Activated effector memory CD4-positive, alpha-beta T cell treated with anti-CD3 and anti-CD28 coated beads, Interleukin-2, amount 50 U/mL, for 16 hours (primary cell): ENCODE measurements at places on chromosomes 4 and X.

DNA sequence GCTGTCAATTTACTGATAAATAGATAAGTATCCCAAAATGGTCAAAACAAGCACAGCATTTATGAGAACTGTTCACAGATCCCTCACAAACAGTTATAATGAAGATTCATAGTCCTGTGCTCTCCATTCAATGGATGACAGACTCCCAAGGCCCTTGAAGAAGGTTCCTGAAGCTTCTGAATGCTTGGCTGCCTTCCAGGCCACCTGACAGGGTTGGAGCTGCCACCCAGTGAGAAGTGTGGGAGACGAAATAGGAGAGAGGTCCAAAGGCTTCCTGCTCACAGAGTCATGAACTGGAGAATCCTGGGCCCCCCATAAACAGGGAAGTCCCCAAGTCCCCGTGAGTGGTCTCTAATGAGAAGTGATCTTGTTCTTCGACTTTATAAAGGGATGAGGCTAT lies 26.0 kb upstream of the ANXA3 start:
- DNase-seq, result no peak

- no peak for DNase-seq
Observed at GRCh38 chr4:101345271-101345595, 2.1 kb downstream of the PPP3CA start.

DNA sequence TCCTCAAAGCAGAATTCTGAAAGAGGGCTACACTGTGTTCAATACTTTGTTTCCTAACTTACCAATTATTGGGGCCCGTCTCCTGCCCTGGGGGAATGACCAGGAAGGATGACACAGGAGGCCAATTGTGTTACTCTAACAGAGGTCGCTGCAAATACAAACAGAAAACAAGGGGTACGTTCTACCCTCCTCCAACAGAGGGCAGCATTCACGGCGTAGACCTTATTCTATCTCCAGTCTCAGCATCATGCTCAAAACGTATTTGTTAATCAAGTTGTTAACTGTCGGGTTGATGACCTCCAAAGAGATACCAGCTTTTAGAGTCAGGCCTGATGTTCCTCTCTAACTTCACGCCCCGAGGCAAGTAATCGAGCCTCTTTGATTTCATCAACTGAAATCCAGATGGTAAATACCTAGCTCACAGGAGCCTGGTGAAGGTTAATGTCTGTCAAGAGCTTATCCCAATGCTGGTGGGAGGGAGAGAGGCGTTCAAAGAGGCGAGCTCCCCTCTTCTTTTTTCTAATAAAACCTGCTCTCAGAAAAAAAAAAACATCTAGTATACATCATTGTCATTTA lies 181.0 kb upstream of the KCNIP4 start:
- DNase-seq, result no peak

DNA sequence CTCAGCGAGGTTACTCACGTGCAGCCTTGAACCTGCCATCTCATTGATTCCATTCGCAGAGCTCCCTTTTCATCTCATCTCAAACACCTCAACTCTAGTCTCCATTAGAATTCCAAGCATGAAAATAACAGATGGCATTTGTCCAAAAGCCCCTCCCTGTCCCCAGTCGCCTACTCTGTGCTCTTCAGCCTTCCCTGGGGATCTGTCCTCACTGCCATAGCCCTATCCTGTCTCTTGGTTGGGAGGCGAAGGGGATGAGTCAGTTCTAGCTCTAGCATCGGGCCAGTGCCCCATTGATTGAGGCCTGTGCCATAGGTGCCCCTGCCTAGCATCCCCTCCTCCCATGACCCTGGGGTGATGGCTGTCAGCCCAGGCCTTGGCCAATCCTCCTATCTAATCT lies 134.0 kb upstream of the PJA1 start:
- no peak for DNase-seq

GRCh38 chr4:138671606-138672084 lies 343.9 kb upstream of the NOCT start:
- no peak for DNase-seq

DNA sequence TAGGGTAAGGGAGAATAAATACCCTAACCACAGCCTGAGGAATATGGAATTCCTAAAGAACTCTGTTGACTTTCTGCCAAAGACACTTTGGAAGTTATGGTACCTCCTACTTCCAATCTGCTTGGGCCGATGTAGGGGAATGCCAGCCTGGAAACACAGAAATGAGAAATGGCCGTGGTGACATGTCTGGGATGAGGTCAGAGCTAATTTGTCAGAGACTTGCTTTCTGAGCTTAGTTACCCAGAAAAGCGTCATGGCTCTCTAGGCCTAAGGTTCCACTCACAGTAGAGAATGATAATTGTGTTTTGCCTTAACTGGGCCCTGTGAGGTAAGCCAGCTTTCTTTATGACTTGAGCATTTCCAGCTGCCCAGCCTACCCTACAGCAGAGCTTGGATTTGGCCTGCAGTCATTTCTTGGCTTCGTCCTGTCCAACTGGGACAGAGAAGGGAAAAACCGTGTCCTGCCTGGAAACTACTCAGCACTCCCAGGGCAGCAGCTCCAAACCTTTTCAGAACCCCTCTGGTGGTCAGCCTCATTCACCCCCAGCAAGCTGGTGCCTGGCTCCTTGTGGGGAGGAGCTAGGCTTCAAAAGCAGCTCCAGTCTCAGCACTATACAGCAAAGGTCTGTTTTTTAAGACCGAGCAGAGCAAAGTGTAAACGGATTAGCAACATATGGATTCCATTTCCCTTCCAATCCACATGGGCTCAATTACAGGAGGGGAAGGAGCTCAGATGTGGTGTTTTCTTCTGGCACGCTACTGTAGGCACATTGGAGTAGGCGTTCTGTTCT lies 92.3 kb downstream of the RLIM start:
- no peak for DNase-seq

GRCh38 chrX:19545651-19546050 lies 30.3 kb upstream of the MAP3K15 start:
- no peak for DNase-seq

- DNase-seq, result no peak
Observed at GRCh38 chr4:178448372-178449035, 1006.3 kb upstream of the AGA start.

DNA sequence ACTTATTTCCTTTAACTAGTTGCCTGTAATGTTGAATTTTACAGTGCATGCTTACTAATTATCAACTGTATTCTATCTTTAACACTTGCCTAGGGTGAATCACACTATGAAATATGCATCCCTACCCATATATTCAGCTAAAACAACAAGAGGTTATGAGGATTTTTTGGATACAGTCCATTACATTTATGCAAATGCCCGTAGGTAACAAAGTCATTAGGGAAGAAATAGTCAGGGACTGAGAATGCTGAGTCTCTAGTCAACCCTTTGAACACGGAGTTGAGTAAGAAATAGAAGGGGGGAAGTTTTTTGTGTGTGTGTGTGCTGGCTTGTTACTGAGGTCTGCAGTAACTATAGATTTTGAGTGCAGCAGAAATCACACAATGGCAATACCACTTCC lies 26.1 kb upstream of the CBLL2 start:
- no peak for DNase-seq

GRCh38 chrX:24694825-24695224 lies 1.1 kb downstream of the POLA1 start:
- DNase-seq, result no peak

- no peak for DNase-seq
Observed at GRCh38 chrX:132009350-132009749, 13.8 kb upstream of the STK26 start.

DNA sequence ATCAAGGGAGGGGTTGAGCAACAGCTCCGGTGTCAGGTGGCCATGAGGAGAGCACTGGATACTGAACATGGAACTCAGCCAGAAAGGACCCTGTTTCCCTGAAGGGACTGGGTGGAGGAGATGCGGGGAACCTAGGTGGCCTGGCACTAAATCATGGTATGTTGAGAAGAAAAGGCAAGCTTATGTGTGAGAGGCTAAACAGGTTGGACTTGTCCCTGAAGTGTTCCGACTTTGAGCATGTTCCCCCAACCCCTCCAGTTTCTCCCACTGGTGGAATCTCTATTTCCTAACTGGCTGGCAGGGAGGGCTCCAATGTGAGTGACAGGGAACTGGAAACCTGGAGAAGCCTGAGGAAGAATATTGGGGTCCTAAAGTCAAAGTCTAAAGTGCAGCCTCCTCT lies 69.5 kb downstream of the PLAC1 start:
- no peak for DNase-seq

- no peak for DNase-seq
Observed at GRCh38 chr4:42280327-42281095, 116.8 kb upstream of the SHISA3 start.

GRCh38 chr4:168092176-168092712 lies at the start of gene ANXA10:
Gene ANXA10, plus strand, starts transcription at chr4:168092537. Its CDS starts 164 bp downstream, at chr4:168092701.
- no peak for DNase-seq

- DNase-seq, result no peak
Observed at GRCh38 chr4:23382879-23383278, 507.0 kb downstream of the PPARGC1A start.

- no peak for DNase-seq
Observed at GRCh38 chr4:7978489-7978888, 38.8 kb upstream of the AFAP1 start.

- no peak for DNase-seq
Observed at GRCh38 chrX:134388161-134389109, 71.5 kb upstream of the HPRT1 start.
